Right atrium auricular region (tissue), 2 donors: ENCODE measurements at places on chromosomes 4 and X. TPM values are rescaled to one million over a fixed set of nuclear protein-coding genes. Genes with fewer than 3 reads are reported as not detected.
A peak's percentile ranks its signal among the peaks of the same experiment; 100 is the strongest.

Gene TKTL2
- total RNA-seq: not detected

Gene SMIM31
- not detected for total RNA-seq

- DNase-seq: no peak
These were observed 30.2 kb downstream of the SMIM14 start for GRCh38 chr4:39608451-39608850.

GRCh38 chr4:25011135-25011866 lies 19.4 kb downstream of the LGI2 start:
- no peak for DNase-seq

DNA sequence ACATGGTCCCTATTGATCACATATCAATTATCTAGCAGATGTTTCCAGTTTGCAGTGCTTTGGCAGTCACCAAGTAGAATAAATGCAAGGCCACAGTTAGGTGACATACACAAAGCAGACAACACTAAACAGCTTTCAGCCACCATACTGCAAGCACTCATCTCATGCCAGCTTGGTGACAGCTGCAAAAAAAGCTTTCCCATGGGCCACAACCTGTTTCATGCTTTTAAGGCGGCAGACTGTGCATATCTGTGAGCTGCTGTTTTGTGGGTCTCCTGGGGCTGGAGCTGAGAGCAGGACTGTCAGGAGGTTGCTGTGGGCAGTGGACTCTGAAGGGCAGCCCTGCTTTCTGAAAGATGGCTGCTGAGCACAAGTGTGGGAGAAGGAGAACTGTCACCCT lies 82.6 kb downstream of the FHDC1 start:
- DNase-seq: no peak

GRCh38 chrX:97252111-97252510 lies 368.4 kb downstream of the RPA4 start:
- no peak for DNase-seq

- no peak for DNase-seq
These were observed 78.4 kb downstream of the CDS1 start for GRCh38 chr4:84661191-84661939.

DNA sequence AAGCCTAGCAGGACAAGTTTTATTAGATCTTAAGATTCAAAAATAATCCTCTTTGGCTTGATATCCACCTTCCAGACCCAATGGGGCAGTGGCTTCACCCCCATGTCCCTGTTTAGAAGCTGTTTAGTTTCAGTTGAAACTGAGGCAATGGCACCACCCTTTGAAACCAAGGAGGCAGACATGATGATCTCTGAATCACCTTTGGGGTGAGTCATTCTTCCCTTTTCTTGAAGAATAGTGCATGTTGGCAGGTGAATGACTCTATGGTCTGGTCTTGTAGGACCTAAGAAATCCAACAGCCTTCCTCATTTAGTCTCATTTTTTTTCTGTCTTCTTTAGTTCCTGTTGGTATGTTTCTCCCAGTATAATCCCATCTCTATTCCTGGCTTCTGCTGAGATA lies 29.5 kb upstream of the BMP15 start:
- no peak for DNase-seq

DNA sequence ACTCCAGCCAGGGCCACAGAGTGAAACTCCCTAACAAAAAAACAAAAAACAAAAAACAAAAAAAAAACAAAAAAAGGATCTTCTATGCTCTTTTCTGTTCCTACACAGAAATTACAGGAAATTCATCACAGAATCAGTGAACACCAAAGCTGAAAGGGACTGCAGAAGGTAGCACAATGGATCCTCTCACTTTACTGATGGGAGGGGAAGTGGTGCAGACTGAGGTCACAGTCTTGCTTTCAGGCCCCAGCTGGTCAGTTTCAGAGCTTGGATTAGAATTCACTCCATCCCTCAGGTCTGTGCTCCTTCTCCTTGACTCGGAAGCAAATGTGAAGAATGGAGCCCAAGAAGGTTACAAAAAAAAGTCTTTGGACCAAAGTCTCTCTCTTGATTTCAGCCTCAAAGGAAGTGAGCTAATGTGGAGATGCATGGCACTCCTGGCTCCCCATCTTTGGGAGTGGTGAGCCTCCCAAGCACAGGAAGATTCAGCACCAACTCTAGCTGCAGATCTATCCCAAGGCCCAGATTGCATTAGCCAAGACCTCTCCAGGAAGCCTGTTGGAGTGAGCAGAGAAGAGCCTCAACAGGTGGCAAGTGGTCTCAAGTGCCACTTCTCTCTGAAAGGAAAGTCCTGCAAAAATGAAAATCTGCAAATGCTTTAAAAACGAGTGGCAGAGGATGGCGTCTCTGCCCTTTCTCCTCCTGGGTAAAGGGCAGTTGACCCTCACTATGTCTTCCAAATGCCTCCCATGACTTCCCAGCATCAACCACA lies 176.0 kb downstream of the MAML3 start:
- DNase-seq: no peak

DNA sequence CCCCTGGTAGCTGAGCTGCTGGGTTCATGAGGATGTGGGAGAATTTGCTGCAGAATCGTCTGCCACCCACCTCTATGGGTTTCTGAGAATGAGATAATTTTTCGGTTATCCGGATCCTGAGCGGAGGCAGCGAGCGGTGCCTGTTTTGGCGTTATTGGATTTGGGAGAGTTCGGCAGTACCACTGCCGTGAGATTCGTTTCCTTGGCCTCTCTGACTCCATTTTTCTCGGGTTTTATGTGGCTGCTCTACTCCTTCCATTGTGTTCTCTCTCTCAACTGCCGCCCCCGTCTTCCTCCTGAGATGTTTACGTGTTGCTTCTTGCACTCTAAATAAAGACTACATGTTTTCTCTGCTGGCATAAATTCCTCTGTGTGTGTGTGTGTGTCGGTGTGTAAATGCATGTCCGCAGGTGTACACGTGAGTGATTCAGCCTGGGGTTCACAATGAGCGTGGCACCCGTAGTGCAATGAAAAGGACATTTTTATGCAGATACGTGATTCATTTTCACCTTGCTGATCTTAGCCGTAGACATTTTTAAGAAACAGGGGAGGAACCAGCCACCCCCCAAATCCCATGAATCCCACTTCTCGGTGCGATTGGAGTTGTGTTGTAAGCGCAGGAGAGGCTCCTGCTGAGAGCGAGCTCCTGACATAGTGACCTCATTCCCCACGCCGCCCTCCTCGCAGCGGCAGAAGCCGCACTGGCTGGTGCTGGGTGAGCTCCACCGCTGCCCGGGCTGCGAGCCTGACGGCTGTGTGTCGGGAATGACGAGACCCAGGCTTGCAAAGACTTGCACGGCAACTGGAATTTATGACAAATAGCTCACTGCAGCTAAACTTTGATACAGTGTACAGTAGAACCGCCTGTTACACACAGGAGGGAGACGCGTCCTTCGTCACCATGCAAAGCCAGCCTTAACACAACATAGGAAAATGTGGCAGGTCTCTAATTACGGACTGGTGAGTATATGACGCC lies 82.2 kb downstream of the STOX2 start:
- peak; percentile 82 for DNase-seq

DNA sequence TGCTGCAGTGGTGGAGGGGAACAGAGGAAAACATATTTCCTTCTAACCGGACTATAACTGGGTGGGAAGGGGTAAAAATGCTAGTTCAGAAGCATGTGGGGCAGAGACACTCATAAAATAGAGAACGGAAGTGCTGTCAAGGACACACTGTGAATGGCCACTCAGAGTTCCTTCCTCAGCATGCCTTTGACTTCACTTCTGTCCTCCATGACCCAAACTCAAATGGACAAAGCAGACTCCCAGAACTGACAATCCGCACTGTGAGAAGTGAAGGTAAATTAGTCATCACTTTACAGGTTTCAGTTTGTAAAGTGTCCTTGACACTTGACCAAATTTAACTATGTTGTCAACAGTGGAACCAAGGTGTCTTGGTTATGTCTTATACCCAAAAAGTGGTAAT lies 30.2 kb upstream of the ELF2 start:
- no peak for DNase-seq
